ENCODE measurements at places on chromosomes 3 and 15.

DNA sequence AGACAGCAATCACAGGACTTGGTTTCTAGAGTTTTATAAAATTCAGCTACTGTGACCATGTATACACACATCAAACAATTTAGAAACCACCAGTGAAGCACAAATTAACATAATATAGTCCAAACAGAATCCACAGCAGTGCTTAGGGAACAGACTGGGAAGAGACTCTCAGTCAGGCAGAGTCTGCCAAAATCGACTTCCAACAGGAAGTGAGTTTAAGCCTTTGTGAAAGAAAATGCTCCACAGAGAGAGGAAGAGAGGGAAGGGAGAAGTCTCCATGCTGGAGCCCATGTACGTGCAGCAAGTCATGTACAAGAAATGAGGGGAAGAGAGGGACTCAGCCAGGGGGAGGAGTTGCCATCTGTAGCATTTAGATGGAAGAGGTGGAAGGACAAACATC lies 172.6 kb downstream of the IL5RA start:
- no peak for ATAC-seq

DNA sequence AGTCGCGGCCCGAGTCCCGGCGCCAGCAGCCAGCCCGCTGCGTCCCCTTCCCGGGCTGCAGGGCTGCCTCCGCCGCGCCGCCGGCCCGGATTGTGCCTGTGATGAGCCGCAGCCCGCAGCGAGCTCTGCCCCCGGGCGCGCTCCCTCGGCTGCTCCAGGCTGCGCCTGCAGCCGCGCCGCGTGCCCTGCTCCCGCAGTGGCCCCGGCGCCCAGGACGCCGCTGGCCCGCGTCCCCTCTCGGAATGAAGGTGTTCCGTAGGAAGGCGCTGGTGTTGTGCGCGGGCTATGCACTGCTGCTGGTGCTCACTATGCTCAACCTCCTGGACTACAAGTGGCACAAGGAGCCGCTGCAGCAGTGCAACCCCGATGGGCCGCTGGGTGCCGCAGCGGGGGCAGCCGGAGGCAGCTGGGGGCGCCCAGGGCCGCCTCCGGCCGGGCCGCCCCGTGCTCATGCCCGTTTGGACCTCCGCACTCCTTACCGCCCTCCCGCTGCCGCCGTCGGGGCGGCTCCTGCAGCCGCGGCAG lies 1.2 kb downstream of the CHST2 start:
- ATAC-seq = peak; percentile 33

- ATAC-seq = no peak
These were observed 45.7 kb downstream of the GLDN start for GRCh38 chr15:51386960-51387698.

DNA sequence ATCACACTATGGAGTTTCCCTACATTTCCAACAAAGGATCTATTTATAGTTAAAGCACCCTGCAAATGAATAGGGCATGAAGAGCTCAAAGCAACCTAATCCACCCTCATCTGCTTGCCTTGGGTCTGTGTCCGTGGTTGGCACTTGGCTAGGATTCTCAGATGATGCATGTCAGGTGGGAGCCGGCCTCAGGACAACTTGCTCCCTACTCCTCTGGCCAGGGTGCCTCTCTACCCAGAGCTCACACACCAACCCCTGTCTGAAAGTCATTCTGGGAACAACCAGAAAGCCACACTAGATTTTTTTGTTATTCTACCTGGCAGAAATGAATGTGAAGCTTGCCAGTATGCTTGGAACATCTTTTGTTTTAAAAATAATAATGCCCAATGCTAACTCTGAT lies 13.2 kb downstream of the ARHGEF3 start:
- ATAC-seq = no peak

DNA sequence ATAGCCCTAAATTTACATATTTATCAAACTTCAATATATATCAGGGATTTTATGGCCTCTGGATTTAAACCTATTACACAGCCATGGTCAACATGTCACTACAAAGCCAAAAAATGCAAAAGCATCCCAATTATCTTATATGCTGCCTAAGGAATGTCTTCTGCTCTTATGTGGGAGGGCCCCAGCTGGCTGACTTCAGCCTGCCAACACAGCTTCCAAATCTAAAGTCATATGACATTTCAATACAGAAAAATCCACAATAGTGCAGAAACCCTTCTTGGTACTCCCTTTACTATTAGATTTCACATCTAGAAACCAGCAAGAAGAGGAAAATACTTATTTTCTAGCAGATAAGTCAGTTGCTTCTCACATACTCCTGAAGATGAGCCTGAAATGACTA lies 6.4 kb downstream of the PFN2 start:
- no peak for ATAC-seq

DNA sequence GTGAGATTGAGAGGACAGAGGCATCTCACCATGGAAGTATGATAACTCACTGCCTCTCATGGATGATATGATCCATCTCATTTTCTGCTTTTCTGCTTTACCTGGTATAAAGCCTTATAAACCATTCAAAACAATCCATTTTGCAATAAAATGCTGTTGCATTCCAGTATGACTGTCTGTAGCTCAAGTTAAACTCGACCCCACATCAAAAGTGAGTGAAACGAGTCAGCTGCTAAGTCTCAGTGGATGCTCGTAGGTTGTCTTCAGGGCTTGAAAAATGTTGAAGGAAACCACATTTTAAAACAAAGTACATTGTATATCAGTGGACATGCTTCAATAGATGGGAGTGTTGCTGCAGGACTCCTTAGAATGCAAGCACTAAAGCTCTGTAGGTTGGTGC lies 839.0 kb downstream of the TUSC7 start:
- no peak for ATAC-seq

DNA sequence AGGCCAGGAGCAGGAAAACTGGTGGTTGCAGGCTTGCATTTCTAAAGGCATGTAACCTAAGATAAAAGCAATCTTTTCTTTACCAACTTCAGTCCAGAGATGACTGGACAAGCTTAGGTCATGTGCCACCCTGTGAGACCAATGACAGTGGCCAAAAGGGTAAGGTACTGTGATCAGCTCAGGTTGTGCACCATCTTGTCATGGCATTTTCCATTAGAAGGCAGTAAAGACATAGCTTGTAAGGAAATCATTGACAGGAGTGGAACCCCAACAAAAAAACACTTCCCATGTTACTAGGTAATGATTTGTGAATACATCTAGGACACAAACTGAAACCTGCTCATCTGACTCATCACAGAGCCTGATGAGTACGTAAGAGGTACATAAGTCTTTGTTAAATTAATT lies 35.2 kb downstream of the SSR3 start:
- no peak for ATAC-seq

GRCh38 chr3:182121401-182121800 lies 409.7 kb downstream of the SOX2 start:
- no peak for ATAC-seq

- no peak for ATAC-seq
These were observed 32.2 kb downstream of the GPD1L start for GRCh38 chr3:32138545-32139104.

- peak; percentile 38 for ATAC-seq
These were observed 46.2 kb upstream of the VILL start for GRCh38 chr3:37944391-37944842.

- ATAC-seq = no peak
These were observed 29.2 kb upstream of the CYP11A1 start for GRCh38 chr15:74396445-74397238.

DNA sequence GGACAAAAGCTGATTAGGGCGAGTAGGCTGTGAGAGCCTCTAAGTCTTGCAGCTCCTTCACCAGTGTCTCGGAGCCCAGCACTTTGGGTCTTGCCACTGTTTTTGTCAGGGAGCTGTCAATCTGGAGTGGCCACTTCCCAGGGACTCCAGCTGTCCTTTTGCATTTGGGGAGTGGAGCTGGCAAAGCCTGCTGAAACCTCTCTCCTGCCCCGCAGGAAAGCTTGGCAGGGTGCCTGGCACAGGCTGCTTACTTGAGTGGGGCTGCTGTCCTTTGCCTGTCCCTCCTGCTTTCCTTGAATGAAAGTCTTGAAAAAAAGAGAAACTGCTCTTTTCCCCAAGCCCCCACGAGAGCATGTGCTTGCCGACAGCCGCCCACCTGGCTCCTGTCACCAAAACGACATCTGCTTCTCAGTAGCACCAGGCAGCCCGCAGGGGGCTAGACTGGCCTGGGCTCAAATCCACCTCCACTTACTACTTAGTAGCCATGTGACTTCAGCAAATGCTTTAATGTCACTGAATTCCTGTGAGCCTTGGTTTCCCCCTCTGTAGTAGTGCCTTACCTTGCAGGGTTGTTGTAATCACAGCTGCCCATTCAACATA lies 13.7 kb downstream of the USP13 start:
- ATAC-seq = no peak

- no peak for ATAC-seq
These were observed 2.1 kb upstream of the GPR27 start for GRCh38 chr3:71751602-71752001.

DNA sequence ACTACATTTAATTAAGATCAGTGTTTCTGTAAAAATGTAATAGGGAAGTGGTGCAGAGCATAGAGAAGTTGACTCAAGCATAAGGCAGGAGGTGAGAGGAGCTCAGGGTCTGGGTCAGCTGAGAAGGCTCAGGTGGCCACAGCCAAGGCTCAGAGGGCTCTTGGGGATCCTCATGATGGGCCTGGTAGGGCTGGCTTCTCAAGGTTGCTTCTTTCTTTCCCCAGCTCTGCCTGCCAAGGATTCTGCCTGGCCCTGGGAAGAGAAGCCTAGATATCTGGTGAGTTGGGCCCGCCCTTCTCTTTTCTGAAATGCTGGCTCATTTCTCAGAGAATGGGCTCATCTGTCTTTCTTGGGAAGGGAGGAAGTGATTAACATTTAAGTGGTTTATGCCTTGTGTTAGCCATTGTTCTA lies 6.5 kb downstream of the ZNF589 start:
- no peak for ATAC-seq

DNA sequence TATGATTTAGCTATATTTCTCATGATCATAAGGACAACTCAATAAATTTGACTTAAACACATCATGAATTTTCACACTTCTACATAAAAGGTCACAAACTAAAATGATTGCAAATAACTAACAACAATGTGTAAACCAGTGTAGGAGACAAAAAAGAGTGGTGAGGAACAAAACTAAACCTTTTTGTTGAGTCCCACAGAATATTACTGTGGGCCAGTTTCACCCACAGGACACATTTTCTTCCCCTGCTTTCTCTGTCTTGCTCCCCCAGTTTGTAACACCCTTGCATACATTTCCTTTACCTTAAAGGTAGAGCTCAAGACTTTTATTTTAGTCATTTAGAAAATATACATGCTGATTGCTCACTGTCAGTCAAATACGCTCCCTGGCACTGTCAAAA lies 130.9 kb upstream of the GOLGA6L6 start:
- ATAC-seq = no peak

All from gastroesophageal sphincter (tissue), 4 donors.